ENCODE measurements at places on chromosomes 7 and 10.

DNA sequence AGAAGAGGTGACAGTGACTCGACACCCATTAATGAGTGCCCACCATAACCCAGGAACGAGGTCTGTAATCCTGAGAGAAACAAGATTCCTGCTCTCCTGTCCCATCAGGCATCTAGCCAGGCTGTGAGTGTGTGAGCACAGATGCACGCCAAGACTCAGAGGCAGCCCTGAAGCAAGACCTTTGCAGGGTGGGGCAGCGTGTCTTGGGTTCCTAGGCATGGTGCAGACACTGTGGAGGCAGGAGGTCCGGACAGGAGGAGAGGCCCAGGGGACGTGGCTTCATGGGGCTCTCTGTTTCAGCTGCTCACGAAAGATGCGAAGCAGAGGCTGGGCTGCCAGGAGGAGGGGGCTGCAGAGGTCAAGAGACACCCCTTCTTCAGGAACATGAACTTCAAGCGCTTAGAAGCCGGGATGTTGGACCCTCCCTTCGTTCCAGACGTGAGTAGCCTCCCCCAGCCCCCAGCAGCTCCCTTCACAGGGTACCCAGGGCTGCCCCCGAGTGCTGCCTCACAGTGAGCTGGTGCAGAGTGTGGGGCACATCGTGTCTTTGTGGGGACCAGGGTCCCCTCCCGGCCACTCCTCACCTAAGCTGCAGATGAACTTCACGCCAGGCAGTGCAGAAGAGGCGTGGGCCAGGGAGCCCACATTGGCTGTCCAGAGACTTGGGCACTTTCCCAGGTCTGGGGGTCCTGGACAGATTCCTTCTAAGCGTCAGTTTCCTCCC lies 94.5 kb downstream of the RGS10 start:
- DNase-seq = no peak

DNA sequence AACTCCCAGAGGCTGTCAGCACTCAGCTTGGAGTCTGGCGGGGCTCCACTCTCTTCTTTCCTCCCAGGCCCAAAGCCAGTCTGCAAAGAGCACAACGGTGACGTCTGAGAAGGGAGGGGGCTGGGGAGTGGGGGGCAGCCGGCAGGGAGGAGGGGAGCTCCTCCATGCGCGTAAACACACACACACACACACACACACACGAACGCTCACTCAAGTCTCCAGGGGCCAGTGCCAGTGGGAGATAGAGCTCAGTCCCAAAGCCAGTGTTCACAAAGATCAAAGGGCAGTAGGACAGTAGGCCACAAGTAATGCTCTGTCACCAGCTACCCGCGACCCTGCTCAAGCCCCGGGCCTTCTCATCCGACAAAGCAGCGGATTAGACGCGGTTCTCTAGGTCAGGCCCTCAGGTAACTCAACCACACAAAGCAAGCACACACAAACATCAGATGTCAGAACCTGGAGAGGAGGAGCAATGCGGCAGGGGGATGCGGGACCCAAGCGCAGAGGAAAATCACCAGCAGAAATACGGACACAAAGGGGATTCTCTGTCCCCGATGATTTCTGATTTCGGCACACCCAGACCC lies 19.9 kb downstream of the TCAF1 start:
- no peak for DNase-seq

DNA sequence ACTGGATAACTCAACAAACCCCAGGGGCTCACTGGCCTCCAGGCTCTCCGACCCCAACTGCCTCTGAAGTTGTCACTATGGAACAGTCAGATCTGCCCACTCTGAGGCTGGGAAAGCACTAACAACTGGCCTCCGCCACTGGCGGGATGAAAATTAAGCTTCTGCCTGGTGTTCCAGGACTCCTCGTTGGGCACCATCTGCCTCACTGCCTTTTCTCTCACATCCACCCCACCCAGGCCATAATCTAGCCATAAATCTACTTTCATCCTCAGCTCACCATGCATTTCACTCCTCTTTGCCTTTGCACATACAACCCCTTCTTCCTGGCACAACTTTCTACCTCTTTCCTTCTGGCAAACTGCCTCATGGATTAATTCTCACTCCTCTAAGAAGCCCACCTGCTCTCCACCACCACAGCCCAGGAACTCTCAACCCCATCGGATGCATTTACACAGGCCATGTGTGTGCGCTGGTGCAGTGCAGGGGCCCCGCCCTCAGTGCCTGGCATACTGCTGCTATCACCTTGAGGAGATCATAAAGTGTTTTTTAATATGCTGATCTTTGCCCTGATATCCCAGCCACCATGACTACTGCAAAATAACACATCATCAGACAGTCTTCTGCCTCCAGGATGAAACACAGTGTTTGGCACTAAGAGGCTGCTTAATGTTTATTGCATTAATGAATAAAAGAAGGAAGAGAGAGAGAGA lies 4.0 kb downstream of the CDHR1 start:
- DNase-seq = no peak

- DNase-seq = no peak
Measured at GRCh38 chr10:77577666-77578229, 59.9 kb downstream of the KCNMA1 start.

GRCh38 chr10:76997631-76998030 lies 640.0 kb downstream of the KCNMA1 start:
- DNase-seq = no peak

GRCh38 chr10:13942035-13942434 lies 355.3 kb downstream of the PRPF18 start:
- no peak for DNase-seq

GRCh38 chr10:95391581-95392216 lies 100.9 kb upstream of the PDLIM1 start:
- no peak for DNase-seq

GRCh38 chr7:47420122-47420780 lies 161.7 kb downstream of the TNS3 start:
- DNase-seq = no peak

DNA sequence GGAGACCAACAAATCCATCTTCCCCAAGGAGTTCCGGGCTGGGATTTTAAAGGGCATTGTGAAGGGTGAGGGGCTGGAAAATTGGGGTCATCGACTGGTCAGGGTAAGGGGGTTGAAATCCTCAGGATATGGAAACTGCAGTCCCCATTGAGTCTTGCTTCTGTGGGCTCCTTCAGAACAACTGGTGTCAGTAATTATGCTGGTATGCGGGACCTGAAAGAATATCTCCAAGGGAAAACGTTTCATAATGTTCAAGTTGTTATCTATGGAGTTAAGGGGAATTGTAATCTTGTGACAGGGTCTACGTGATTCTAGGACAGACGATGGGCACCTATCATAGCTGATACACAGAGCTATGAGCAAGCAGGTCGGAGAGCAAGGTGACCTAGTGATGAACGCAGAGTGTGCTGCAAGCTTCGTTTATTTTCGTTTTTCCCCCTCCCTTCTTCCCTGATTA lies 494 bp upstream of the RHBDD2 start:
- no peak for DNase-seq

- DNase-seq = peak; percentile 87
Measured at GRCh38 chr7:27148031-27148755, 619 bp upstream of the HOXA6 start.

- DNase-seq = no peak
Measured at GRCh38 chr7:70044525-70044924, 446.2 kb downstream of the AUTS2 start.

- DNase-seq = no peak
Measured at GRCh38 chr10:663466-663751, 26.1 kb downstream of the DIP2C start.

DNA sequence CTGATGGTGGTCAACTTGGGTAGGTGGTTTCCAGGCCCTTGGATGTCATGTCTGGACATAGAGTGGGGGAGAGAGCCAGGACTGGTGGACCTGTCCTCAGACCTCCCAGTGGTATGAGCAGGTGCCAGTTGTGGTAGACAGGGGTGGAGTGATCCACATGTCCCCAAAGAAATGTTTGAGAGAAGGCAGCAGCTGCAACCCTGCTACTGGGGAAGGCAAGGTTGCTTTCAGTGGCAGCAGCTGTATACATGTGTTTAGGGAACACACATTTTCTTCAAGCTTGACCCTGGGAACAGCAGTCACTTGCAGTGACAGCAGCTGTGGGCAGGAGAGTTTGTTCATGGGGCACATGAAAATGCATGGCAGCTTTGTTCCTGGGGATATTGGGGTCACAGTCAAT lies 882.6 kb upstream of the C7orf33 start:
- no peak for DNase-seq

GRCh38 chr10:70915206-70915605 lies 26.8 kb upstream of the PCBD1 start:
- DNase-seq = no peak

GRCh38 chr10:128173386-128173785 lies 47.2 kb upstream of the MKI67 start:
- peak; percentile 39 for DNase-seq

GRCh38 chr10:93261961-93262610 lies 188.4 kb downstream of the CYP26A1 start:
- DNase-seq = peak; percentile 78

GRCh38 chr7:143263266-143264195 lies at the start of gene GSTK1:
Gene GSTK1 (plus strand): TSS chr7:143263441. CDS start chr7:143263514, 73 bp downstream.
- peak; percentile 78 for DNase-seq

DNA sequence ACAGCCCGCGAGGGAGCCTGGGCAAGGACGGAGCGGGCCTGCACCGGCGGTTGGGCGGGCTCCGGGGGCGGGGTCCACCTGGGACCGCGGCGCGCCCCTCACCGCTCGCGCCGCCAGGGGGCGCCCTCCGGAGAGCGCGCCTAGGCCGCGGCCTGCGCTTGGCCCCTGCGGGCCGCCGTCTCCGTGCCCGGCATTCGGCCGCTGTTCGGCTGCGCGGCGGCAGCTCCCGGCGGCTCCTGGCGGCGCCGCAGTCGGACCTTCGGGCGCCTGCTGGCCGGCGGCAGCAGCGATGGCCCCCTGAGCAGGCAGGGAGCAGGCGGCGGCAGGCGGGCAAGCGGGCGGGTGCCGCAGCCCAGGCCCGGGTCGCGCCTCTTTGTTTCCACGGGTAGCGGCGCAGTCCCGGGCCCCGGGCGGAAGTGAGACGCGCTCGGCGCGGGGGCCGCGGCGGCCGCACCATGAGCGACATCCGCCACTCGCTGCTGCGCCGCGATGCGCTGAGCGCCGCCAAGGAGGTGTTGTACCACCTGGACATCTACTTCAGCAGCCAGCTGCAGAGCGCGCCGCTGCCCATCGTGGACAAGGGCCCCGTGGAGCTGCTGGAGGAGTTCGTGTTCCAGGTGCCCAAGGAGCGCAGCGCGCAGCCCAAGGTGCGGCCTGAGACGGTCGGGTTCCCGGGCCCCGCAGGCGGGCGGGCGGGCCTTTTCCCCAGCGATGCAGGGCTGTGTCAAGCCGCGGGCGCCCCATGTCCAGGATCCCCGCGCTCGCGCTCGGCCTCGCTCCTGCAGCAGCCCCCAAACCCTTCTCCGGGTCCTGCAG lies at the start of gene INTS15:
TSS of gene INTS15 (plus strand) at position 193 of the 816 bp plus-strand sequence. CDS start at position 456, 263 bp downstream.
- DNase-seq = peak; percentile 87

DNA sequence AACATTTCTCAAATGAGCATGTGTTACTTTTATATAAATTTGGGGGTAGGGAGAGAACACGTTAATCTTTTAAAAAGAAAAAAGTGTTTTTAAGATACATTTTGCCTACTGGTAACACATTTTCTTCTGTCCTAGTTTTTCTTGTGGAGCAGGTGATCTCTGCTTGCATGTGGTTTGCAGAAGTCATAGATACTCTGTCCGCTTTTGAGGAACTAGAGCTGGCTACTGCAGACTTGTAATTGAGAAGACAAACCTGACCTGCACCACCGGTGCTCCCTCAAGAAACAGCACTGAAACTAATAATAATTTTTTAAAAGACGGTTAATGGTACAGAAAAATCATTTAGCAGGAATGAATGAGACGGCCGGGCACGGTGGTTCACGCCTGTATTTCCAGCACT lies 243.1 kb downstream of the KIAA1217 start:
- DNase-seq = no peak

- no peak for DNase-seq
Measured at GRCh38 chr7:124429923-124430322, 335.7 kb downstream of the GPR37 start.

- DNase-seq = no peak
Measured at GRCh38 chr10:17821893-17822292, 12.7 kb downstream of the MRC1 start.

- no peak for DNase-seq
Measured at GRCh38 chr7:116071629-116072028, 41.1 kb upstream of the TFEC start.

DNA sequence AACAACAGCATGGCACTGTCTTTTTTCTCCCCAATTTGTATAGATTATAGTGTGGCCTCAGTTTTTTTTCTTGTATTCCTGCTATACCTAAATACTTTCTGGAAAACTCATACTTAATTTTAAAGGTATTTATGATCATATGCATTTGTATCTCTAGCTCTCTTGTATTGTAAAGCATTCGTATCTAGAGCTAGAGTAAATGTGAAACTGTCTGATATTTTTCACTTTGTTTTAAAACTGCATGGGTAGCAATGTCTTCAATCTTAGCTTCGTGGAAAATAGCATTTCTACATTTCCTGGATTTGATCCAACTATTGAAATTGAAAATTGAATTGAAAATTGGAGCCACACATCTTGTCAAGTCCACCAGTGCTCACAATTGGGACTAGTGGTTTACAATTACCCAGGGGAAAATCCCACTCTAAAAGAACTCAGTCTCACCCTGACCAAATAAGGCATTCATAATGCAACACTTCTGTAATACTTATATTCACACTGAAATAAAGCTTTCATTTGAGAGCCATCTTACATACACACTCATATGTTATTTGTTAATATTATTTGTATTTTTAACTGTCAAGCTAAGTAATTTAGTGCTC lies 51.3 kb upstream of the KLF6 start:
- DNase-seq = no peak

DNA sequence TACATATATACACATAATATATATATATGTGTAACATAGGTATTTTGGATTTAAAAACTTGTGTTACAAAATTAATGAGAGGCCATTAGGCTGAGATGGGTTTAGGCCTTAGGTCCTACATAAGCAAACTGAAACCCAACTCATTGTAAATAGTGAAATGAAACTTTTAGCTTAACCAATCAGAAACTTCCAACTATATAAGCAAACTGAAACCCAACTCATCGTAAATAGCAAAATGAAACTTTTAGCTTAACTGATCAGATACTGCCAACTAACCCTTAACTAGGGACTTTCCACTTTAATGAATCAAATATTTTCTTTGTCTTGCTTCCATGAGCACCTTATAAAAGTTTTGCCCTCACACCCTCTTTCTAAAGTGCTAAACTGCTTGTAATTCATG lies 17.3 kb upstream of the SAMD9L start:
- DNase-seq = peak; percentile 22

- no peak for DNase-seq
Measured at GRCh38 chr7:47294556-47295222, 287.2 kb downstream of the TNS3 start.

- no peak for DNase-seq
Measured at GRCh38 chr7:143258831-143259230, 4.4 kb upstream of the GSTK1 start.

- peak; percentile 100 for DNase-seq
Measured at GRCh38 chr7:44082541-44083207, 344 bp upstream of the POLM start.

- no peak for DNase-seq
Measured at GRCh38 chr10:96268341-96268909, 2.9 kb downstream of the BLNK start.

GRCh38 chr7:139909379-139910050 lies 80.5 kb downstream of the TBXAS1 start:
- DNase-seq = no peak
